Mesothelial cell of epicardium (in vitro differentiated cells): ENCODE measurements at places on chromosomes 2 and 18.

DNA sequence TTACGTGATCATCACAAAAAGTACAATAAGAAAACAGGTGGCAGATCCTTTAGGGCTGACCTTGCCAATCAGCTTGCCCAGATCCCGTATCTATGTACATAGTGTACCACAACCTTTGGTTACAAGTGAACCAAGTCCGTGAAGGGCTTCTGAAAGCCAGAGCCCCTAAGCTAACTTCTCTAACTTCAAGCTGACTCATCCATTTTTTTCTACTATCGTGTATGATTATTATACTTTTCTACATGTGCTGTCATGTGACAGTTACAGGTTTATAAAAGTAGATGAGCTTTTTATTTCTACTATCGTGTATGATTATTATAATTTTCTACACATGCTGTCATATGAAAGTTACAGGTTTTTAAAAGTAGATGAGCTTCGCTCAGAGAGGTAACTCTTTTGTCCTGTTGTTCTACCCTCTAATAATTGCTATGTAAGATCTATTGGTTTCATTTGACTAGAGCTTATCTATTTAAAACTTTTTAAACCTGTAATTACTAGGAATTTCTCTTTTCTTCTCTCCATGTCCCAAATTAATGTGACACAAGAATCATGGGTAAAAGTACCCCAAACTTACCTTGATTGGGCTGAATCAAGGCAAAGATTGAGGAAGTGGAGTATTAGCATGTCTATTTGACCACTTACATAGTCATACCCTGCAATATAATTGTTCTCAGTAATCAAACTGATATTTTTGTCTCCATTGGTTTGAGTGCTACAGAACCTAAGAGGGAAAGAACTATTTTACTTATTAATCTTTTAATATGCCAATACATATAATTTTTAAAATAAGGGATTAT is 29.4 kb upstream of the DNAH7 start:
- DNase-seq = no peak

GRCh38 chr18:21456428-21457178 is 143.9 kb downstream of the ESCO1 start:
- DNase-seq = no peak

- DNase-seq = no peak
Observed at GRCh38 chr2:219020604-219021365, 20.5 kb downstream of the CFAP65 start.

GRCh38 chr2:70211595-70211994 is 20.8 kb upstream of the C2orf42 start:
- no peak for DNase-seq

DNA sequence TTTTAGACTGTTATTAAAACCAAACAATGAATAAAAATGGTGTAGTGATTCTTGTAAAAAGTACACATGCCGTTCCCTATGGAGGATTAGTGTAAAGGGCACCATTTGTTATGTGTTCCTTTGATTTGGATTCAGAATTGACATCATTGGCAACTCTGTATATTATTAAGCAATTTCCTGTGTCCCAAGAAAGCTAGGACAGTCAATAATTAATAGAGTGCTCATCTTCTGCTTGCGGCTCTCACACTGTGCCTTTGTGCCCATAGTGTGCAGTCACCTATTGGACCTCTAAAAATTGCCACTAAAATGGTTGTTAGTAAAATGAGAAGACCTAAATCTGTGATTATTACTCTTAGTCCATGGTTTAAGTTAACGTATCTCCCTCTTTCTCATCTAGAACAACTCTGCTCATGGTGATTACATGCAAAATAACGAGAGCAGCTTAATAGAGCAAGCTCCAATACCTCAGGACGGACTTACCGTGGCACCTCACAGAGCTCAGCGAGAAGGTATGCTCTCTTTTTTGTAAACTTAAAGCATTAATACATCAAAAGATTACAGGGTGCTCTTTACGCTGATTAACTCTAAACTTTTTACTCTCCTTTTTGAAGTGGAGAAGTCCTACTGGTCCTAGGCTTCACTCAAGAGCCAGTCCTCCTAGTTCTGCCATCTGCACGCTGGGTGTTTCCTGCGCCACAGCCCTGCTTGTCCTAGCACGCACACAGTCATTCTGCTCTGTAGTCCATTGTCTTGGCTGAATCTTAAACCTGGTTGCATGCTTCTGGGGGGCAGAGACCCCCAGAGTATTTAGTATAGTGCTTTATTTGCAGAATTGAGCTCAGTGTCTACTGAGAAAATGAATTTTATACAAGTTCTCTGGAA is 16.7 kb downstream of the ZCCHC2 start:
- no peak for DNase-seq

DNA sequence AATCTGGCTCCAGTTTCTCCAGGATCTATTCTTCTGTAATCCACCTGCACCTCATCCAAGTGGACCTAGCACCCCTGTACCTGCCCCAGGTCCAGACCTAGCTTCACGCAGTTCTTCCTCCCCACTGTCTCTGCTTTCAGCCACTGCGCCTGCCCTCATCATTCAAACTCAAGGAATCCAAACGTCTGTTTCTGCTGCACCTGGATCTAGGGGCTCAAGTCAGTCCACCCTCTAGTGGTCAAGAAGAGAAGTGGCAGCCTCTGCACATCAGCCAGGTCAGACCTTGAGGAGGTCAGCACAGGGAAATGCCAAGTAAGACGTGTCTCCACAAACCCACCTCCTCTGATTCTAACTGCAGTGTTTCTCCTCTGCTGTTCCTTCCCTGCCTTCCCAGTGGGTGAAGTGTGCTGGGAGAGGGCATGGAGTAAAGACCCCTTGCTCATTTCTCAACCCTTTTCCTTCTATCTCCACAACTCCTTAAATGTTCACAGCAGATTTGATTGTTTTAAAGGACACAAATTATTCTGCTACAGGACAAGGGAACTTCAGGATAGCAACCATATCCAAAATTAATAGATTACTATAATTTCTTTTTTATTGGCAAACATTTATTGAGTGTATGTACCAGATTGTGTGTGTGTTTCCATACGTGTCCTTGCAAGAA is 8.6 kb upstream of the RNF152 start:
- DNase-seq = no peak

DNA sequence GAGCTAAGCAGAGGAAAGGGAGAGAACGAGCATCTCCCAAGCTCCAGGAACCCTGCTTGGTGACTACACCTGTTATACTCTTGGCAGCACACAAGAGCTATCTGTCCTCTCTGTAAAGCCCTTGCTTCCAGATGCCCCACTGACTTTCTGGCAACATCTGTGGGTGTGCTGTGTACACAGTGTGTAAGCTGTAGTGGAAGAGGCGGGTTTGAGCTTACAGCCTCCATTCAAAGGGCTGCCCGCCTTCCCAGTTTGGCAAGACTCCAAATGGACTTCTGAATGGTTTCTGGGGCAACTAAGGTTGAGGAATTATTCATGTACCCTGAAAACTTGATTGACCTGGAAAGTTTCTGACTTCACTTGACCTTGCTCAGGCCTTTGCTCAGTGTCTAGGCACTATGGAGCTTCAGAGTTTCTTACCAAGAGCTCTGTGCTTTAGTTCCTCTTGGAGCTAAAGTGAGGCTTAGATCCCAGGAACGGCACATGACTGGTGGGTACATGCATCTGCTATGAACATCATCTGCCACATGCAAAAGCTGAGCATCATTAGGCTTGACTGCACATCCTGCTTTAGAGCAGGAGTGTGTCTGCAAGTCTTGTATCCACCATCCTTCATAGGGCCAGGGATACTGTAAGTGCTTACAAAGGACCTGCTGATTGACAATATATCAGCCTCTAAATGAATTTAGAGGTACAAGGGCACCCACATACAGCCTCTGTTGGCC is 290.9 kb upstream of the SIX2 start:
- DNase-seq = no peak

GRCh38 chr18:77061946-77062517 is 70.6 kb downstream of the MBP start:
- DNase-seq = no peak

DNA sequence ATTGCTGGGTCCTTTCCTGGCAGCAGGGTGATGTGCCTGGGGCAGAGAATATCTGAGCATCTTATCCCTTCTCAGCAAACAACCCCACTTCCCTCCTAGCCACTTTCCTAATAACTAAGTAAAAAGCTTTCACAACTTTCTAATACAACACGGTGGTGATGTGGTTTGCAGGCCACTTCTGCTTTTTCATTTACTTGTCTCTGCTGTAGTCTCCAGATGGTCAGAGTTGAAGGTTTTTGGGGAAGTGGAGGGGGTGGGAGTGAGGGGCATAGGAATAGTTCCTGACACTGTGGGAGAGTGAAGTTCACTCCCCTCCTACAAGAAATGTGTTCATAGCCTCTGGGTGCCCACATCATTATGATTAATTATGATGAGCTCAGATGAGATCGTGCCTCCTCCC is 11.6 kb downstream of the OXER1 start:
- no peak for DNase-seq

GRCh38 chr2:56314796-56315195 is 131.0 kb downstream of the CCDC85A start:
- DNase-seq = no peak

DNA sequence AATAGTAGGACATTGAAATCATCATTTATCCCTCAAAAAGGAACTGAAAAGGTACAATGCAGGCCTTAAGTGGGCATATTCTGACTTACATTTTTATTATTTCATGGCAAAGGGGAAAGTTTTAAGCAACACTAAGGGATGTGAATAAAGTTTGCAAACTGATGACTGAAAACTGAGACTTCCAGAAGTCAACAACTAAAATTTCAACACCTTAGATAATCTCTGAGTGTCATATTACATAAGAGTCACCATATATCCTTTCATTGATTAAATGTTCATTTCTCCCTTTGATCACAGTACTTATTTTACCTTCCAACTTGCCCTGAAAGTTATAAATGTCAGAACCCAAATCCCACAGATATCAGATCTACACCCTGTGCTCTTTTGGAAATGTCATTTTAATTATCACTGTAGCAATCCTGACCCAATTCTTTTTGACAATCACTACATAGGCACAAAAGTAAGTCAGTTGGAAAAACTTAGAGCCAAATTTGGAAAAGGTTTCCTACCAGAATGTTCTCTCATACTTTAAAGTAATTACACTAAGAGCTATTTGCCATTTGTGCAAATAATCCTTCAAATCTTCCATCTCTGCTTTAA is 44.4 kb upstream of the RNU4ATAC start:
- no peak for DNase-seq

DNA sequence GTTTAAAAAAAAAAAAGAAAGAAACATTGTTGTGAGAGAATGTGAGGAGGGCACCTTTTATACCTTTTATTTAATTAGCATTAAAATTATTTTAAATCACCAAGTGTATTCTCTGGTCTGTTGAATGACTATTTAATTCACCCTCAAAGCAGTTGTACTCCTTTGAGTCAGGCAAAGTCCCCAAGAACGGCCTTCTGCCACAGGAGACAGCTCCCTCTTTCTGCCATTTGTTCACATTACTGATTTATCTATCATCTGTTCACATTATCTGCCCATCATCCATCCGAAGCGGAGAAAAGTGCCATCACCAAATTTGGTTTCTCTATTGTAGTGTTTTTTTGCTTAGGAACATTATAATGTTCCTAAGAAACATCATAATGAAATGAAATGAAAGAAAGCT is 240.7 kb upstream of the DPP10 start:
- no peak for DNase-seq

DNA sequence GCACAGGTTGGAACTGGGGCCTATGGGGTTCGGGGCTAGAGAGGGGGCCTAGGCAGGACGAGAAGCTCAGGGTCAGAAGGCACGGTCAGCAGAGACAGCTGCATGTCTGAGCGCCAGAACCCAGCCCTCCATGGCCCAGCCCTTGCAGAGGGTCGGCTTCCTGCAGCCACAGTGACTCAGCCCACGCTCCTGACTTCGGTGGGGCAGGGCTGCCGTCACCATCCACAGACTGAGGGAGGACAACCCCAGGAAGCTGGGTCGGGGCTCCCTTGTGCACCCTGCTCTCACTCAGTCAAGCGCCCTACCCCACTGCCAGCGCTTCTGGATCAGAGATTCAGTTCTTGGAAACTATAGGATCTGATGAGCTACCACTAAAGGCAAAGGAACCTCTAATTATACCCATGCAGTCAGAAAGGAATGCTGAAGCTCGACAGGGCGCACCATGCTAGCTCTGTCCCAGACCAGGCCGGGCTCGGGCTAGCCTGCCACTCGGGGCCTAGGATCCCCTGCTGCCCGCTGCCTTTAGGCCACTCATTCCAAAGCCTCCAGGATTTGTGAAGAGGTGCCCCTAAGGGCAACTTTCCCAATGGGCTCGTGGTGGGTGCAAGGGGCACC is 3.0 kb downstream of the ACTR1B start:
- no peak for DNase-seq

DNA sequence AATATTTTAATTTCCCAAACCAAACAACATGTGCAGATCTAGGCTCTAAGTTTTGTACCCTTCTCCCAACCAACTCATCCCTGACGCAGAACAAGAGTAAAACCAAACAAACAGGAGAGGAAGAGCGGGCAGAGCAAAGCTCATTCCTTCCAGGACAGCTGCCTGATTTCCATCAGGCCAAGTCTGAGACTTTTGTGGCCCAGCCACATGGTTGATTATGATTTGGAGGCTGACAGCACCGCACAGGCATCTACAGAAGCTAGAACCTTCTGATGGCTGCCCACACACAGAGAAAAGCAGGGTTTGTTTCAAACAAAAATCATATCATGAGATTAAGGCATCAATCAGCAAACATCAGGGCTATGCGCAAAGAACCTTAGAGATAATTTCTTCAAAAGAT is 262.6 kb downstream of the TNS1 start:
- DNase-seq = no peak

GRCh38 chr18:58069099-58069498 is 25.1 kb downstream of the NEDD4L start:
- no peak for DNase-seq

- DNase-seq = no peak
Observed at GRCh38 chr2:241037498-241037897, 39.1 kb downstream of the SNED1 start.

GRCh38 chr2:237600205-237600846 is 9.8 kb upstream of the RAB17 start:
- DNase-seq = no peak

- DNase-seq = no peak
Observed at GRCh38 chr2:169193618-169194017, 124.3 kb downstream of the DHRS9 start.
